ENCODE measurements at places on chromosomes 2 and 18.

DNA sequence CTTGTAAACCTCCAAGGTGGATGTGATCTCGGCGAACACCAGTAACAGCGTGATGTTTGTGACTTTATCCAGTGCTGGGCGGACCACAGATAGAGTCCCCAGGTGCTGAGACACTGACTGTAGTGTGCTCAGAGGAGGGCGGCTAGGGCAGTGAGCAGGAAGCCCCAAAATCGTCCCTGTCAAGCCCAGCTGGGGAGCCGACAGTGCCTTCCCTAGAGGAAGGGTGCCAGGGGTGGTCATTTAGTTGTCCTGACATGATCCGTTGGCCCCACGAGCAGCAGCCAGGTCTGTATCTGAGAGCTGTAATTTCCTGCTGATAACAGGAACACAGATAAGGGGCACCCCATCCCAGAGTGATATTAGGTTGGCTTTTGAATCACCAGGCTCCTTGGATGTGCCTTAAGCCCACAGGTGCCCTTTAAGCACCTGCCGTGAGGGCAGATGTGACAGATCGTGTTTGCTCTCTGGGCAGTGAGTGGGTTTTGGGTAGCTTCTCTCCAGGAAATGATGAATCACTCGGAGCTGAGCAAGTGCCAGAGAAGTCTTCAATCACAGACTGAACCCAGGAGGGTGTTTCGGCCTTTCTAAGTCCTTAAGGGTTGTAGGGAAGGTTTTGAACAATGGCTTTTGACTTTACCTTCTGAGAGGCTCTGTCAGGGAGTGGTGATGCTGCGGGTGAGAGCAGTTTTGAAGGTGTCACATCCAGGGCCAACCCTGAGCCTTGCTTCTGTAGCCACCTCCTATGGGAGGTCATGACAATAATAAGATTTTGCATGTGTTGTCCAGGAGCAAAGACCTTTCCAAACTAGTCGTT, 7.7 kb downstream of the LPIN1 start:
- DNase-seq: peak; percentile 28

DNA sequence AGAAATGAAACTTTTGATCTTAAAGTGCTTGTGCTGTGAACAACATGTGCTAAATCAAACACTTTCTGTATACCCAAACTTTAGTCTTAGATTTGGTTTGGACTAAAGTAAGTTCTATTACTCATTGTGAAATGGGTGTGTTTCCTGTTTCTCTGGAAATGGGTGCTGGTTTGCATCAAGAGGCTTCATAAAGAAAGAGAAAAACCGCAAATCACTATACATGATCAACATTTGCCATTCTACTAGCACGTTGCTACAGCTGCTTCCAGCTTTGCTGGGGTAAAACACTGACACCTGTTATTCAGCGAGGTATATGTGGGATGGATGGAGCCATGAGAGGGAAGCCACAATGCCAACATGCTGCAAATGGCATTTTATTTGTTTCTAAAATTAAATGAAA, 547.0 kb upstream of the ACVR2A start:
- DNase-seq: no peak

GRCh38 chr2:8643250-8643995, 38.4 kb upstream of the ID2 start:
- DNase-seq: no peak

DNA sequence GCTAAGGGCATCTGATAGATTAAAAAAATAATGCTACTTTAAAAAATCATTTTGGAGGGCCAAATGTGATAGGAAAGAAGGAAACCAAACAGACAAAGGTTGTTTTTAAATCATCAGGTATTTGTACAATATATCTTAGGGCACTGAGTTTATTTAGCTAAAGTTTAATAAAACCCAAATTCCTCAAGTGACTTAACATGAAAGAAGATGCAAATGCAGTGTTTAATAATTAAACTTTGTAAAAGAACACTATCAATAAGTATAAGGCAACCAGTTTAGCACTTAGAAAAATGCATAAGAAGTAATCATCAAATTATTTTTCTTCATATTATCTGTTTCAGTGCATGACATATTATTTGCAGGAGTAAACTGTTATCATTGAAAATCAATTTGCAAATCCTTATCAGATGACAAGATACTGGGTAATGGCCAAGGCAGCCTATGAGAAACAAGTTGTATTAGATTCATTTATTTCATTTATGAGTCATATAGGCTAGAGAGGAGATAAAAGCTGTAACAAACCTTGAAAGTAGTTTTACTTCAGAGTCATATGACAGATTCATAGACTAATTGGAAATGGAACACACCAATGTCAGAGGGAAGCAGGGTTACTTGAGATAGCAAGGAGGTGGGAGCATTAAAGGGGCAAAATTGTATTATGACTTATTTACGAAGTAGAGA, 165.5 kb downstream of the GCA start:
- no peak for DNase-seq

- no peak for DNase-seq
Measured at GRCh38 chr2:180775711-180776110, 204.7 kb upstream of the UBE2E3 start.

GRCh38 chr2:224820283-224820991, 104.3 kb upstream of the CCDC195 start:
- no peak for DNase-seq

DNA sequence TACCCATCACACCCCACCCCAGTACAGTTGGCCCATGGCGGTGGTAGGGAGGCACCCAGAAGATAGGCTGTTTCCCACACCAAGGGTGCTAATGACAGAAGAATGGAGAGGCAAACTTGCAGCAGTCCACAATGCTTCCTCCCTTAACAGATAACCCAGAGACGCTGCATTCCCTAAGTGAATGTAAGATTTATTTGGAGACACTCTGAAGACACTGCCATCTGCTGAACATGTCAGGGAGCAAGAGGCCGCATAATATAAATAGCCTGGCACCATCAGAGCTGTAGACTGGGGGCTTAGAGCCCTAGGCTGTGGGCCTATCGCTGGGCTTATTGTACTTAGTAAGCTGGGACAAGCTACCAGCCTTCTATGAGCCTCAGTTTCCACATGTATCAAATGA, 2.2 kb upstream of the IWS1 start:
- DNase-seq: no peak

- DNase-seq: peak; percentile 60
Measured at GRCh38 chr2:219073413-219074129, 12.8 kb upstream of the IHH start.

DNA sequence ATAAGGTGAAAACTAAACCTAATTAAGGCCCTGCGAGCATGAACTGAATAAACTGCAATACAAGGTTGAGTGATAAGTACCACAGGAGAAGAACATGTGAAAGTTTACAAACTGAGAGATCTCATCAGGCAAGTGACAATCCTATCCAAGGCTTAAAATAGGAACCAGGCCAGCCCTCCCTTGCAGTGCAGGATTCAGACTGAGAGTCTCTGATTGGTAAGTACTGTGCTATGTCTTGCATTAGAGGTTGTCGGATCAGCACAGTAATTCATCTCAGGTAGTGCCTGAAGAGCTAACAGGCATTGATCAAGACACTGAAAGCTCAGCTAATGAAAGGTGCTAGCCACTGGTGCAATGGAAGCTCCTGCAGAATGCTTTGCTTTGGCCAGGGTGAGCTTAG, 801.7 kb upstream of the ID2 start:
- no peak for DNase-seq

GRCh38 chr2:28976584-28976983, 4.5 kb upstream of the TOGARAM2 start:
- DNase-seq: no peak

DNA sequence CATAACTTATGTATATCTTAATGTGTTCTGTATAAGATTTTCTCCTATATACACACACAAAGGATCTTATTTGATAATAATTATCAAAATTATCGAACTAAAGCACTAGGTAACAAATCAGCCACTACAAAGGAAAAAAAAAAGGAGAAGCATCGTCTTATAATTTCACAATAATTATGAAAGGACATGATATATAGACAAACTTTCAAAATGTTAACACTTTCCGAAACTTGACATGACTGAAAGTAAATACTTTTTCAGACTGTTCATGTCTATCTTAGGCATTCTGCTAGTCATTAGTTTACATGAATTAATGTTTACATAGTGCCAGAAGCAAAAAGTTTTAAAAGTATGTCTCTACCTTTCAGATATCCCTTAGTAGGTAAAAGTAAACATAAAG, 7.3 kb upstream of the NR4A2 start:
- no peak for DNase-seq

DNA sequence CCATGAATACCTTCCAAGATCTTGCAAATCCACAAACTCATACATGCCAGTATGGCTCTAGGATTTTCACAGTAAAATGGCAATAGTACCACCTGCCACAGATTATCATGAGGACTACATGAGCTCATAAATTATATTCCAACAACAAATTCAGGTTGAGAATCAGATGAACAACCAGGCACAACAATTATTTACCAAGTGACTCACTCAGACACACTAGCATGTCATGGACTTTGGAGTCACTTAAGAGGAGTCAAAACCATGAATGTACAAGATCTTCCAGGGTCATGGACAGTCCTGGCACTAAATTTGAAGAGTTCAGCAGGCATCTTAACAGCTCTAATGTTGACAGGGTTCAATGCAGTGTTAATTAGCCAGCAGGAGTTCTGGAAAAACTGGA, 34.4 kb upstream of the BZW1 start:
- no peak for DNase-seq

DNA sequence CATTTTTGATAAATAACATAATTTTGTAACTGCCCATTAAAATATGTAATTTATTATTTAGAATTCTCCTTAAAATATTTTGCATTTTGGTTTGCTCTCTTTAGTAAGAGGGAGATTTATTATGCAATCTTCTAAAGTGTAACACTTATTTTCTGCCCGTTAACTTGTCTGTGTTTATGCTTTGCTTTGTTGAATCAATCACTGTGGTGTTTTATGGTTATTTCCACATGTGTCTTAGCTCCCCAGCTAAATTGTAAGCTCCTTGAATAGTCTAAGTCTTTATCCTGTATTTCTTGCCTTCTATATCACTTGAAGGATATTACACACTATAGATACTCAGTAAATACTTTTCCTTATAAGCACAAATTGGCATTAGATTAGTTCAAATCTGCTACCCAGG, 166.6 kb upstream of the SPRED2 start:
- DNase-seq: no peak

GRCh38 chr18:10020171-10020570, 106.4 kb downstream of the VAPA start:
- peak; percentile 50 for DNase-seq

- DNase-seq: no peak
Measured at GRCh38 chr18:49514577-49514976, 27.5 kb upstream of the C18orf32 start.

- no peak for DNase-seq
Measured at GRCh38 chr2:240457223-240458043, 22.0 kb downstream of the GPC1 start.

DNA sequence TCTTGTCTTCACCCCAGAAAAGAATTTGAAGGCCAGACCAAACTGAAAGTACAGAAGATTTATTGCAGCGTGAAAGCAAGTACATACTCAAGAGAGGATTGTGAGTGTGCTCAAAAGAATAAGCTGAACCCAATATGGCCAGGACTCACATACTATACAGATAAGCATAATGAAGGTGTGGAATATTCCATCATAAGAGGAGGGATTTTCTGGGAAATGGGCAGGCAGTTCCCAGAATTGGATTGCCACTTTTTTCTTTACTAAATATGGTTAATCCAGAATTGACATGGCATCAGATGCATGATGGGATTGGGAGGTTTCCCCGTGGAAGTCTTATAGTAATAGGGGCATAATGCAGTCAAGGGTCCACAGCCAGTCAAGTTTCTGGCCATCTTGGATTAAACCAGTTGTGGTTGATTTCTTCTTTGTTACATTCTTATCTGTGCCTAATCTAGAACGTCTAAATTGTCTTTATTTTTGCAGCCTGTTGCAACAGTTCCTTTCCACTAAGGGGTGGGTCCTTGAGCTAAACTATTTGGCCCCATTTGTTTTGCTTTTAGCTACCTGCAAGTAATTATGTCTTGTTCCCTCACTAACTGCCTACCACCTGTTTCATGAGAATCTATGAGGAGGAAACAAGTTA, 9.0 kb downstream of the SP140L start:
- DNase-seq: no peak

DNA sequence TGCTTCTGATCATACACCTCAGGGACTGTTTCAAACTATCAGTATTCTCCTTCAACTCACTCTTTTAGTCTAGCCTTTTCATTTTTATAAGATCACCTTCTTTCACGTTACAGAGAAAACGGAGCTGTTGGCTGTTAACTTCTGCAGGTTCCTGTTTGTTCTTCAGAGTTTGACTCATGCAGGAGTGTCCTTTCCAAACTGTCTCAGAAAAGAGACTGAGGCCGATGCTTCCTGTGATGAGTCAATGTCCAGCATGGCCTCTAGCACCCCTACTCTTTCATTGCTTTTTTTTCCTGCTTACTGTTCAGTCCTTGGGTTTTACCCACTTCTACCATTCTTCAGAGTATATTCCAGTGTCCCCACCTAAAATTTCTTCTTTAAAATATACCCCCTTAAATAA, 240.8 kb upstream of the RGPD4 start:
- no peak for DNase-seq

DNA sequence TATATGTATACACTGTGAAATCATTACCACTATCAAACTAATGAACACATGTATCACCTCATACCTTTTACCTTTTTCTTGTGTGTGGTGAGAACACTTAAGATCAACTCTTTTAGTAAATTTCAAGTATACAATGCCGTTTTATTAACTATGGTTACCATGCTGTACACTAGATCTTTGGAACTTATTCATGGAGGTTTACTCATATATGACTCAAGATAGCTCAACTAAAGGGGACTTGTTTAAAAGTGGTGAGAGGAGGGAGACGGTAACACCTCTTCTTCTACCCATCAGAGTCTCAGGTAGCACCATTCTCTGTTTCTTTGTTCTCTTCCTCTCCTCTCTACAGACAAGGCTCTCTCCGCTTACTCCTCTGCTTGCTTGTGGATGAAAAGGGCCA, 36.1 kb upstream of the TMEM178A start:
- DNase-seq: no peak

DNA sequence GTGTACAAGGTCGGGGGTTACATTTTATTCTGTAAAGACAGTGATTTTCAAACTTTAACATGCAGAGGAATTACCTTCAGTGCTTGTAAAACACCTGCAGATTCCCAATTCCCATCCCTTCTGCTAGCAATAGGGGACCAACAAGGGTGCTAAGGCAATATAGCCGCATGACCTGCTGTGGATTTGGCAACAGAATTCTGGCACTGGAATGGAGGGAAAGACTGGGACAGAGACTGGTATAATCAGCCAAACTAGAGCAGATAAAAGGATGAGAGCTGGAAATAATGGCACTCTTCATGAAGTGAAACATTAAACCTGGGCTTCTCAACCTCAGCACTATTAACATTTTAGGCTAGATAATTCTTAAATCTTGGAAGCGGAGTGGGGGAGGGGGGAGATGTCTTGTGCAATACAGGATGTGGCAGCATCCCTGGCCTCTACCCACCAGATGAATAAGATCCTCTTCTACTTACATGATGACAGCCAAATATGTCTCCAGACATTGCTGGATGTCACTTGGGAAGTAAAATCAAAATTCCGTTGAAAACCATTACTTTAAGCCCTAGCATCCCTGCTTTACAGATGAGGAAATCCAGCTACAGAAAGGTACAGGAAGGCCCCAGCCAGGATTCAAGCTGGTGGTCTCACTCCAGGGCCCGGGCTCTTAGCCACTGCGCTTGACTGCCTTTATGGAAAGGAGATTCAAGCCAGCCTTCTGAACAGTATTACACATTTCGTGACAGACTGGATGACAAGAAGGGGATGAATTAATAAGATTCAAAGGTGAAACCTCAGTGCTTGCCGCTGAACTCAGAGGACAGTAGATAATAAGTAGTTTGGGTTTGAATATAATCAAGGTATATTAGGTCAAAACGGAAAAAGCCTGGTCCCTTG, 1.7 kb downstream of the EVA1A start:
- no peak for DNase-seq
